Right forelimb (tissue), 1 donor: ENCODE measurements at places on chromosomes 3 and 15.

GRCh38 chr3:77001062-77001701 is 38.7 kb upstream of the ROBO2 start:
- DNase-seq: no peak

DNA sequence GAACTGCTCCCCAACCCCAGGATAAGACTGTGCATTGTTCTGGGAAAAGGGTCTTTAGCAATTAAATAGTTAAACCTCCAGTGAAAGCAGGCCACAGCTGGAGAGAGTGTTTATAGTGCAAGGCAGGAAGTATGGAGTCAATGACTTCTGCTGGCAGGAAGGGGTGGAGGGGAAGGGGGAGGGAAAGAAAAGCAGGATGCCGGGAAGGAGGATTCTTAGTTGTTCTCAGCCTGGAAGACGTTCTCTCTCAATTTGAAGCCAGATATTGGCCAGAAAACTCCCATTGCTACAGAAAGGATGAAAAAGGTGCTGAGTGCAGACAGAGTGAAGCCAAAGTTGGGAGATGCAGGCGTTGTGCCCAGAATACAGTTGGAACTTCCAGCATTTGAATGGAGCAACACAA is 35.7 kb upstream of the ACTL6A start:
- DNase-seq: peak; percentile 87

- peak; percentile 51 for DNase-seq
Observed at GRCh38 chr3:160003520-160004128, 15.0 kb downstream of the IL12A start.

DNA sequence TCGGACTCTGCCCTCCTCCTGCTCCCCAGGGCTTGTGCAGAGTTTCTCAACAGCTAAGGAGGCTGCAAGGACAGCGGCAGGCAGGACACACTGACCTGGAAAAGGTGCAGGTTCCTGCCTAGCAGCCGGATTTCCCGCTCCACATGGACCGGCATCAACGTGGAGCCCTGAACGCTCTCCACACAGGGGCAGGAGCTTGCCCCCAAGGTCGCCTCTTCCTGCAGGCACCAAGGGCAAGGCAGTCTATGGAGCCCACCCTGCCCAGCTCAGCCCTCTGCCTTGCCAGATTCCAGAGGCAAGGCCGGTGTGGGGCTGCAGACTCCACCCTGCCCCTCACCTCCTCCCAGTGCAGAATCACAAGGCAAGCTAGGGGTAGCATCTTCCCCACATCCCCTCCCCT is 10.7 kb downstream of the PLXNB1 start:
- DNase-seq: no peak

- DNase-seq: no peak
Observed at GRCh38 chr3:8937064-8938020, 25.9 kb downstream of the RAD18 start.
